ENCODE measurements at places on chromosomes 6 and 20.

- DNase-seq, result no peak
Measured at GRCh38 chr6:14567842-14568241, 450.3 kb downstream of the CD83 start.

GRCh38 chr6:122026582-122027369 lies 372.7 kb upstream of the HSF2 start:
- no peak for DNase-seq

GRCh38 chr6:109242029-109242428 lies 140.2 kb downstream of the CD164 start:
- DNase-seq, result no peak

DNA sequence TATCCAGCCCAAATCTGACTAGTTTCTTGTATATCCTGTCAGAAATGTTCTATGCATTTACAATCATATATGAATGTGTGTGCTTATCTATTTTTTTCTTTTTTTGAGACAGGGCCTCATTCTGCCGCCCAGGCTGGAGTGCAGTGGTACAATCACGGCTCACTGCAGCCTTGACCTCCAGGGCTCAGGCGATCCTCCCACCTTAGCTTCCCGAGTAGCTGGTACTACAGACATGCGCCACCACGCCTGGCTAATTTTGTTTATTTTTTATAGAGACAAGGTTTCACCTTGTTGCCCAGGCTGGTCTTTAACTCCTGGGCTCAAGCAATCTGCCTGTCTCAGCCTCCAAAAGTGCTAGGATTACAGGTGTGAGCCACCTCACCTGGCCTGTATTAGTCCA lies 3.0 kb upstream of the RAB44 start:
- DNase-seq, result no peak

- DNase-seq, result no peak
Measured at GRCh38 chr20:38873050-38873581, 53.1 kb upstream of the FAM83D start.

DNA sequence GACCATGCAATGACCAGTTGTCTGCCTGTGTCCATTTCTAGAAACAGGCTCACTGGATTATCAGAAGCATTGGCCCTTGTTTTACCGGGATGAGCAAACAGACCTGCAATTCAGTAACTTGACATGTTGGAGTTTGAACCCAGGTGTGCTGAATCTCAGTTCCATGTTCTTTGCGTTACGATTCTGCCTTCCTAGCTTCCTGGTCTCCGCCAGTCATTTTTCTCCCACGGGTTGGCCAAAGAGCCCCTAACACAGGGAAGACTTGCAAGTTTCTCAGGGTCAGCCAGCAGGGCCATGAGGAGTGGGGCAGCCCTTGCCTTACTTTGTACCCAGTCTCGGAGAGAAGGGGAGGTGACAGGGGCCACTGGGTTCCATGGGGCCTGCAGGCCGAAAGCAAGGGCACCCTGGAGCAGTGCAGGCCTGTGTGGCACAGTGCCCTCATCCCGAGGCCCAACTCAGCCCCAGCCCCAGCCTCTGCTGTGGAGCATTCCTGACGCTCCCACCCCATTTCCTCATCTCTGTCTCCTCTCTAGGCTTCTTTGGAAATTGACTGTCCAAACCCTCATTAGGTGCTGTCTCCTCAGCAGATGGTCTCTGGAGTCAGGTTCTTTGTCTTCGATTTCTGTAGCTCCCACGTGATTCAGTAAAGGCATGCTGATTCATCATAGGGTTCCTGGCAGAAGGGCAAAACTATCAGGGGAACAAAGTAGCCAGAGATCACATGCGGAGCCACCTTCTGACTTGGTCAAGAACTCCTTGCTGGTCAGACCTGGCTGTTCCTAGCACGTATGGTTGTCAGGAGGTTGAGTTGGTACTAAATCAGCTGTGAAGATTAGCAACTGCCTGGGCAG lies 23.6 kb downstream of the CDS2 start:
- DNase-seq, result no peak

DNA sequence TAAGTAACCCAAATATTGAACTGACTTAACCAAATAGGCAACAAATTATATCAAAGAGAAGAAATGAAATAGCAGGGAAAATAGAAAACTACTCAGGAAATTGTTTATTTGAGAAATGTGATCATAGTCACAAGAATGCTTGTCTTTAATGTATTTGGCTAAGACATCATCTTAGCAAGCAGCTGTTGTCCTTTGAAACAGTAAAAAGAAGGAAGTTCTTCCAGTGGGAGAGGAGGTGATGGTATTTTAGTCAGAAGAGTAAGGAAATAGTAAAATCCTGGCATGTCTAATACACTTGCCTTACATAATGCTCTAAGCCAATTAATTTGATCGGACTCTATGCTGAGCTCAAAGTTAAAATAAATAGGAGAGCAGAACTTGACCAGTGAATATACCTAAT lies 126.5 kb downstream of the EPM2A start:
- DNase-seq, result no peak

DNA sequence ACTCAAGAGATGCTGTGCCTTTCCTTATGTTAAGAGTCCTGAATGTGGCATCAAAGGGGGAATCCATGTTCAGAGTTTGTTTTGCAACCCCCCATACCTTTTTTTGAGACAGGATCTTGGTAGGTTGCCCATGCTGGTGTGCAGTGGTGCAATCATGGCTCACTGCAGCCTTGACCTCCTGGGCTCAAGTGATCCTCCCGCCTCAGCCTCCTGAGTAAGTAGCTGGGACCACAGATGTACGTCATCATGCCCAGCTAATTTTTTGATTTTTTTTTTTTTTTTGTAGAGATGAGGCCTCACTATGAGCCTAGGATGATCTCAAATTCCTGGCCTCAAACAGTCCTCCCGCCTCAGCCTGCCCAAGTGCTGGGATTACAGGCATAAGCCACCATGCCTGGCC lies 16.5 kb downstream of the PTPRA start:
- no peak for DNase-seq

- DNase-seq, result no peak
Measured at GRCh38 chr20:63573647-63574131, 350 bp downstream of the HELZ2 start.

DNA sequence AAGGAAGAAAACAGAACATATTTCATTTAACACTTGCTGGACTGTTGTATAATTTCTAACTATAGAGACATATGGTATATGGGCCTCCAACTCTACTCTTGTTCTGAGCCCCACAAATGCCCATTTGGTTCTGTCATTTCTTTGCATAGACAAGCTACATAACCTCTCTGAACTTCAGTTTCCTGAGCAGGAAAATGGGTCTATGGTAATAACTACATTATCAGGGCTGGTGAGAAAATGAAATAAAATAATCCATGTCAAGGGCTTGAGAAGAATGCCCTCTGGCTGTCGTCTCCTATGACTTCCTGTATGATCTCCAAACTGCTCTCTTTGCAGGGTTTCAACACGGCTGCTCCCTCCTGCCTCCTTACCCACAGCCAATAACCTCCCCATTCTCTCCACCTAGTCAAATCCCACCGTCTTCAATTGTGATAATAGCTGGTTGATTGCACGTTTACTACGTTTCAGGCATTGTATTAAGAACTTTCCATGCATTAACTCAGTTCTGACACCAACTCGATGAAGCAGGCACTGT lies 12.0 kb downstream of the ZCCHC3 start:
- DNase-seq, result no peak

GRCh38 chr6:159434410-159434809 lies 258.6 kb downstream of the SOD2 start:
- no peak for DNase-seq

DNA sequence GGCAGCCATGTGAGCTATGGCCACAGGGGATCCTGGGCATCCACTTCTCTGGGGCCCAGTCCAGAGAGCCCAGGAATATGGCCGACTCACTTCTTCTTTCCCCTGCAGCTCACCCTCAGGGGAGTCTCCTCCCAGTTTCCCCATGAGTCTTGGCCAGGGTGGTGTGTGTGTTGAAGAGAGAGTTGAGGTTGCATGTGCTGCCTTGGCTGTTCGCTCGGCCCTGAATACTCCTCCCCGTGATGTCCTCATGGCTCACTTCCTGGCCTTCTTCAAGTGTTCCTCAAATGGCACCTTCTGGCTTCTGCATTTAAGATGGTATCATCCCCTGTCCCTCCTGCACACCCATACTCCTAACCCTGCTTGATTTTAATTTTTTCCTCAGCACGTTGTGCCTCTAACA lies 3.2 kb upstream of the TREML1 start:
- DNase-seq, result no peak

- no peak for DNase-seq
Measured at GRCh38 chr6:147106759-147107401, 97.3 kb upstream of the STXBP5 start.

GRCh38 chr6:125910527-125910926 lies 46.0 kb upstream of the HINT3 start:
- no peak for DNase-seq

GRCh38 chr20:49597825-49598395 lies 30.0 kb upstream of the PTGIS start:
- no peak for DNase-seq

DNA sequence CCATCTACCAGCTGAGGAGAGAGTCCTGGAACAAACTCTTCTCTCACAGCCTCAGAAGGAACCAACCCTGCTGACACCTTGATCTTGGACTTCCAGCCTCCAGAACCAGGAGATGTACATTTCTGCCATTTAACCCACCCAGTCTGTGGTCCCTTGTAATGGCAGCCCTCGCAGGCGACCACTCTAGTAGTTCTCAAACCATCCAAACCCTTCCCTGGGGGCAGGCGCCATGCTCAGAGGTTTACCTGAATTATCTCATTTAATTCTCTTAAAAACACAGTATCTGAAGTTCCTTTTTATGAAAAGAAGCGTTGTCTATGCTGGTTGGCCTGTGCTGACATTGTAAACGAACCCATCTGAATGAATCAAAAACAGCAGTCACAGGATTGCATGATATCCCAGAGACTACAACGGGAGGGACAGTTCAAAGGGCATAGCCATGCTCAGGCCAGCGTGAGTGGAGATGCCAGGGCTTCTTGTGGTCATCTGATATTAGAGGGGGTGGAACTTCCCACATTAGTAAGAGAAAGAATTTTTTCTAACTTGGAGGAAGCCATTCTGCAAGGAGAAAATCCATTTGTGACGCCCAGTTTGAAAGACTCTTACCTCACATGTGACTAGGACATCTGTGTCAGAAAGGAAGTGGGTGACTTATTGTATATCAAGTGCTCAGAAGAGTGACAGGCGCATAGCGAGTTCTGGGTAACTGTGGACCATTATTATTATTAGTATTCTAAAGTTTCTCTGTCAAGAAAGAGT lies 17.2 kb upstream of the TAGAP start:
- DNase-seq, result no peak

DNA sequence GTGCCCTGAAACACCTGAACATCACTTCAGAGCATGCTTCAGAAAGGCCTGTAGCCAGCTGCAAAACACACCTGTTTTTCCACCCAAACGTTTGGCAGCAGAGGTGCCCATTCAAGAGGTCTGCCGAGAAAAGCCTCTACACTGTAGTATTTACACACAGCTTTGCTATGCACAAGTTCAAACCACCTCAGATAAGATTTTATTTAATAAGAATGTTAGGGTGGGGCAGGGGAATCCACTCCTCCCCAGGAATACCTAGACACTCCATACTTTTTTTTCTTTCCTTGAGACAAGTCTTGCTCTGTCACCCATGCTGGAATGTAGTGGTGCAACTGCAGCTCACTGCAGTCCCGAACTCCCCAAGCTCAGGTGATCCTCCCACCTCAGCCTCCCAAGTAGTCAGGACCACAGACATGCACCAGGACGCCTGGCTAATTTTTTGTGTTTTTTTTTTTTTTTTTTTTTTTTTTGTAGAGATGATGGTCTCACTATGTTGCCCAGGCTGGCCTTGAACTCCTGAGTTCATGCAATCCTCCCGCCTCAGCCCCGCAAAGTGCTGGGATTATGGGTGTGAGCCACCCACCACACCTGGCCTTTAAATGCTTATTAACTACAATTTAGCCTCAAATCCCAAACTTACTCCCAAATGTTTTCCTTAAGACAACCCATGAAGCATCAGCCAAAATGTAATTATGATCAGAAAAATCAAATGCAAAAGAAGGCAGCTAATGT lies 9.7 kb downstream of the MRPL14 start:
- DNase-seq, result no peak

- peak; percentile 17 for DNase-seq
Measured at GRCh38 chr6:136113736-136114173, 136.4 kb downstream of the MTFR2 start.

DNA sequence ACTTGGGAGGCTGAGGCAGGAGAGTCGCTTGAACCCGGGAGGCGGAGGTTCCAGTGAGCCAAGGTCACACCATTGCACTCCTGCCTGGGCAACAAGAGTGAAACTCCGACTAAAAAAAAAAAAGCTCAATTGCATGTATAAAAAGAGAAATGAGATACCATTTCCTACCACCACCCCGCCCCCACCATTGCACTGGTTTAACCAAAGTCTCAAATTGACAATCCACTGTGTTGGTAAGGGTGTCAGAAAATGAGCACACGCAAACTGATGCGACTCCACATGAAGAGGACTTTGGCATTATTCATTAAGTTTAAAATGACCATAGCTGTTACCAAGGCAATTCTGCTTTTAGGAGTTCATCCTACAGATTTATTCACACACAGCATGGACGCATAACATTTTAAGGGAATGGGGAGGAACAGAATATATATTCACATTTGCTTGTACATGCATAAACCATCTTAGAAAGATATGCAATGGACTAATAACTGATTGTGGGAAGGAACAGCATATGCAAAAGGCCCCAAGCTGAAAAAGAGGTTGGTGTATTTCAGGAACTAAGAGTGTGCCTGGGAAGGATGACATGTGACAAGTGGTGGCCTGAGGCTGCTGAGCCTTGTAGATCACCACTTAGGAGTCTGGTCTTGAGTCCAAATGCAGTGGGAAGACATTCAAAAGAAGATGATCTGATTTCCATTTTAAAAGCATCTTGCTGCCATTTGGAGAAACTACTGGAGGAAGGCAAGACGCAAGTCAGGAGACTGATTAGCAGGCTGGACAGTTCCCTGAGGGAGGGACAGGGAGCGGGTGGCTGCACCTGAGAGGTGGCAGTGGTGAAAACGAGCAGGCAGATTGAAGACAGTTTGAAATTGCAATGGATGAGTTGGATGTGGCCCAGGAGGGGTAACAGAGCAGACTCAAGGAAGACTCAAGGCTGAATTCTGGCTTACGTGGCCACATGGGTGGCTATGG lies 37.2 kb upstream of the PTPN1 start:
- DNase-seq, result no peak

DNA sequence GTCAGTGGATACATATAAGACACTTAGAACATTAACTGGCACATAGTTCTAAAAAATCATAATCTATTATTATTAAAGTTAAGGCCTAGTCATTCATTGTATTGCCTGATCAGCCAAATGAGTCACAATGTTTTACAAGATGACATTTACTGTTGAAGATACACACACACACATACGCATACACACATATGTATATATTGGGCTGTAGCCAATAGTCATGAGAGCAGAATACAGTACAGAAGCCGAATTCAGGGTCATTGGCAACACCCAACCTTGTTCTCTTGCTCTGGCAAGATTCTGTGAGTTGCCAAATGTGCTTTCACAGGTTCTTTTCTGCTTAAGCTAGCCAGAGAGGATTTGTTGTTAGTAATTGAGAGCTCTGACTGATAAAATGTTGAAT lies 922.8 kb upstream of the MAP3K7 start:
- DNase-seq, result no peak

- no peak for DNase-seq
Measured at GRCh38 chr6:66344796-66345195, 637.8 kb upstream of the EYS start.

- no peak for DNase-seq
Measured at GRCh38 chr6:156337801-156338200, 439.4 kb upstream of the ARID1B start.
